Activated CD4-positive, alpha-beta memory T cell treated with anti-CD3 and anti-CD28 coated beads, Interleukin-2, amount 10 ng/mL, durations not matched to agents 7 days and 5 days (primary cell): ENCODE measurements at places on chromosomes 1 and 21. TPM values are rescaled to one million over a fixed set of nuclear protein-coding genes. Genes with fewer than 3 reads are reported as not detected.

The ADAMTS5 gene
- not detected for total RNA-seq

GRCh38 chr1:64451440-64451839 lies 18.5 kb upstream of the CACHD1 start:
- H3K36me3 ChIP-seq: no peaks in the 10 kb centered on the region
- no peak overlapping the region for H3K27ac ChIP-seq
- no peaks in the 10 kb centered on the region for H3K4me1 ChIP-seq
- DNase-seq: no peak
- H3K4me3 ChIP-seq: no peak overlapping the region

DNA sequence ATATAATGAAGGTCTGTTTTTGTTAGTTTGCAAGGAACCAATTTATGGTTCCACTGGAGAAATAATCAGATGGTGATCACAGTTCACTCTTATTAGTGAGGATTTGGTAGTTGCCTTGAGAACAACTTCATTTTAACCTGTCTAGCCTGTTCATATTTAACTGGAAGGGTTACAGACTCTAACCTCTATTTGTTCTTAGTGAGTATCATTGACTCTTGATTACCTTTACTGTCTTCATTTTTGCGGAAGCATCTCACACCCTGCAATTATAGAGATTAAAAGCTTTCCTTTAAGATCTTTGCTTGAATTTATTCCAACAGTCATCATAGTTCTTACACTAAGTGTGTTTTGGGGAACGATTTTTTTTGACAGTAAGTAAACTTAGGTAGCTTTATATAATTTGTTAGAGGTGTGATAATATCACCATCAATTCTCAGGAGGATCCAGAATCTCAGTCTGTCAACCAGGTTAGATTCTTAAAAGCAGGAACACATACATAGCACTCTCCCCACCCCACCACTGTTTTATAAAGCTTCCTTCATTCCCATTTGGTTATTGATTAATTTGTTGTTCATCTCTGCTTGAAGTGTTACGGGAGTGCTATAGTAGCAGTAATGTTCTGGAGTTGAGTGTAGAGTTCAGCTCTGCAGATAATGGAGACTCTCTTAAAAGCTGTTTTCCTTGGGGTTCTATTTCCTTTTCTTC lies 30.1 kb downstream of the B3GALT2 start:
- no peaks in the 10 kb centered on the region for H3K27me3 ChIP-seq
- H3K4me1 ChIP-seq: peaks cover 6% of the 10 kb centered on the region
- H3K36me3 ChIP-seq: peaks cover 36% of the 10 kb centered on the region
- H3K27ac ChIP-seq: no peak overlapping the region
- DNase-seq: no peak

- peaks cover 6% of the 10 kb centered on the region for H3K36me3 ChIP-seq
- H3K27me3 ChIP-seq: no peaks in the 10 kb centered on the region
- no peak overlapping the region for H3K27ac ChIP-seq
- H3K4me3 ChIP-seq: no peak overlapping the region
- DNase-seq: no peak
Measured at GRCh38 chr1:45979074-45979777, 153.2 kb downstream of the PIK3R3 start.

DNA sequence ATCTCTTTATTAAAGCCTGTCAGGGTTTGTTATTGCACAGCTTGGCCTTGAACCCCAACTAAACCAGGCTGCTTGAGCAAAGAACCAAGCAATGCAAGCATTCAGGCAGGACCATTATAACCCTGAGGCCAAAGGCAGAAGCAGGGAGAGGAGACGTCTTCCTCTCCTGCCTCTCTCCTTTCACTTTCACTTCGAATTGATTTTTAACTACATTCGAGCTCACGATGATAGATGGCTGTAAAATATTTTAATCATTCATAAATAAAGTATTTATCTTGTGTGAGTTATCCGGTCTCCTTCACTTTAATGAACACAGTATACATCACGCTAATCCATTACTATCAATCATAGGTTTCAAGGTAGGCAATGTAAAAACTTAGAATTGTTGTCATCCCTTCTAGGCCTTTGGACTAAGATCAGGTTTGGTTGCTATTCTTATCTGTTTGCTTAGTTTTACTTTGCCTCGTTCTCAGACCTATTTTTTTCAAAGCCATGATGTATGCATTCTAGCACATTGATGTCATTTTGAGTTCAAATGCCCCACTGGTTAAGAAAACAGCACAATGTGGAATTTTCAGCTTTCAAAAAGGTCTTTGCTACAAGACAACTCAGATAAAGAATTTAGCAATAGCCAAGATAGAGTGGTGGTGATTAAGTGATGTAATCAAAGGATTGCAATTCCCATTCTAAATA lies 480.2 kb upstream of the RUNX1 start:
- DNase-seq: peak; percentile 38
- H3K27me3 ChIP-seq: no peaks in the 10 kb centered on the region
- H3K36me3 ChIP-seq: no peaks in the 10 kb centered on the region
- peak overlapping the region; percentile 84 for H3K27ac ChIP-seq
- H3K4me1 ChIP-seq: peaks cover 41% of the 10 kb centered on the region

DNA sequence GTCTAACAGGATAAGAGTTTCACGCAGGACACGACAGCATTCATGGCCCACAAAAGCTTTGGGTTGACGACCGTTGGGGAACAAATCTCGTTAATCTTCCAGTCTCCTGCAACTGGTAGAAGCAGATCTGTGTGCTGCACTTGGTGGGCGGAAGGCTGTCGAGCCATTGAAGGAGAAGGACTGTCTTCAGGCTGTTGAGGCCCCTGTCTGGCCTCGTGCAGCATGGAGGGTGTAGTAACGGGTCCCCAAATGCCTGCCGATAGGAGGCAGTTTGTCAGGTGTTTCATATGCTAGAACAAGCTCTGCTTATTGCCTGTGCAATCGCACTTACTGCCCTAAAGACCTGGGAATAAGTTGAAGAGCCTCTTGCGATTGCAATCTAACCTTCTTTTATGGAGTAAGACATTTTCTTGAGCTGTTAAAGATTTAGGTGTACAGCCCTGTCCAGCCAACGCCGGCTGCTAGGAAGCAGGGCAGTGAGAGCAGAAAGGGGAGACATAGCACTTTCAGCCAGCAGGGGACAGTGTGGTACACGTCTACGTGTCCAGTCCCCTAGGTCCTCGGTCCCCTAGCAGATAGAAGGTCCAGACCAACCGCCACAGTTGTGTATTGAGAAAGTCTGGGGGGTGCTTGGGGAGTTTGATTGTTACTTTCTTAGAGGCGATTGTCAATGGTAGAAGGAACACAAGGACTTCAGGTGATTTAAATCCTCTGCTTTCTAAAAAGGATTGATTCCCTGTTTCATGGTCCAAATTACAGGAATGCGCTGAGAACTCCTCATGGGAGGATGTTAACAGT lies 102.3 kb upstream of the TMPRSS2 start:
- peak; percentile 28 for DNase-seq
- no peak overlapping the region for H3K4me3 ChIP-seq
- no peaks in the 10 kb centered on the region for H3K36me3 ChIP-seq
- no peak overlapping the region for H3K27ac ChIP-seq
- peaks cover 6% of the 10 kb centered on the region for H3K27me3 ChIP-seq
